Fibroblast of lung (primary cell): ENCODE measurements at places on chromosomes 7 and 10. TPM values are rescaled to one million over a fixed set of nuclear protein-coding genes. Genes with fewer than 3 reads are reported as not detected.

Gene ADCY1
- 0.51 and 2.5 TPM in 2 replicates for total RNA-seq

Gene CHST3
- 24.1 and 29.9 TPM in 2 replicates for total RNA-seq

Gene ZCCHC24
- total RNA-seq = 40.3 and 44.4 TPM in 2 replicates

DNA sequence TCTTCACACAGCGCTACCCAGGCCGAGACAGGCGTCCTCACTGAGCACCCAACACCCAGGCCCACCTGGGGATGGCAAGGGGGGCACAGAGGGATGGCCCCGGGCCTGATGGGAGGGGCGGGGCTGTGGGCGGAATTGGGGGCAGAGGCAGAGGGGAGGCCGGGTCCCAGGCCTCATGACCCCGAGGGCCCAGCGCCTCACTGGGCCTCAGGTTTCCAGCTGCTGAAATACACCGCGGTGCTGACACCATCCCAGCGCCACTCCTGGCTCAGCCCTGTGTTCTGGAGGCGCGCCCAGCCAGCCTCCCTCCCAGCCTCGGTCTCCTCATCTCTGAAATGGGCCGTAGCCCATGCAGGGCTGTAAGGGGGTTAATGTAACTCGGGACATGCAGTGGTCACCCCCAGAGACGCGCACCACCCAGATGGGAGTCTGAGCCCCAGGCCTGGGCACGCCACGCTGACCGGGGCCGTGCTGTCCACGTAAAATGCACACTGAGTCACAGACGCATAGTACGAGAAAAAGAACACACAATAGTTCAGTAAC lies 82.3 kb downstream of the UNCX start:
- DNase-seq = no peak
